Stimulated activated CD8-positive, alpha-beta memory T cell treated with anti-CD3 and anti-CD28 coated beads, Interleukin-4, amount 100 ng/mL, for 4 hours (primary cell): ENCODE measurements at places on chromosomes 4 and X.

DNA sequence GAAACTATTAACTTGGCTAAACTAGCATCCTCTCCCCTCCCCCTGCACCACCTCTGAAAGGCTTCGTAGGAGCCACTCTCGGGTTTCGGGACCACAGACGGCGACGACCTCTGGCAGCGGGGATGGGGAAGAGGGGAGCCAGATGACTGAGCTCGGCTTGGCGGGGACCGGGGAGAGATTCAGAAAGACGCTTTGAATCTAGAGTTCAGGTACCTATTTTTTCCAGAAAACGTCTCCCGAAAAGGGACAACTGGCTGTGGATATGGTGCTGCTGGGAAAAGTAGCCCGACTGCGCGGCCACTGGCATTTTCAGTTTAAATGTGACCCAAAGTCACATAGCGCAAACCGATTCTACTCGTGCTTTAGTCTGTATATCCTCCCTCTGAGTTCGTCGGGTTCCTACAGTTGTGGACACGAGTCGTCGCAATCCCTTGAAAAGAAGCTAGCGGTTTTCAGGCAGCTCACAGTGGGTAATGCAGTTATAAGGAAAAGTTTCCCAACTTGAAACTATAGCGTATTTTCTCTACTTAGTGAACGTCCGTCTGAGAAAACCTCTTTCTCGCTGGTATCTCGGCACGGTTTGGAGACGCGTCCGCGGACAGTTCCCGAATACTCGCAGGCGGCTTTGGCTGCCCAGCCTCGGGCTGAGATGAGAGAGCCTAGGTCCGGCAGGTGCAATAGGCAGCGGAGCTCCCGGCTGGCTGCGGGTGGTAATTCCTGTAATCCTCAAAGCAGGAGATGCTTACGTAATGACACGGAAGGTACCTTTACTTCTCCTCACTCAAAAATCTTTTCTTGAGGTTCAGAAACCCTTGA, 1.3 kb downstream of the PARM1 start:
- no peak for DNase-seq

DNA sequence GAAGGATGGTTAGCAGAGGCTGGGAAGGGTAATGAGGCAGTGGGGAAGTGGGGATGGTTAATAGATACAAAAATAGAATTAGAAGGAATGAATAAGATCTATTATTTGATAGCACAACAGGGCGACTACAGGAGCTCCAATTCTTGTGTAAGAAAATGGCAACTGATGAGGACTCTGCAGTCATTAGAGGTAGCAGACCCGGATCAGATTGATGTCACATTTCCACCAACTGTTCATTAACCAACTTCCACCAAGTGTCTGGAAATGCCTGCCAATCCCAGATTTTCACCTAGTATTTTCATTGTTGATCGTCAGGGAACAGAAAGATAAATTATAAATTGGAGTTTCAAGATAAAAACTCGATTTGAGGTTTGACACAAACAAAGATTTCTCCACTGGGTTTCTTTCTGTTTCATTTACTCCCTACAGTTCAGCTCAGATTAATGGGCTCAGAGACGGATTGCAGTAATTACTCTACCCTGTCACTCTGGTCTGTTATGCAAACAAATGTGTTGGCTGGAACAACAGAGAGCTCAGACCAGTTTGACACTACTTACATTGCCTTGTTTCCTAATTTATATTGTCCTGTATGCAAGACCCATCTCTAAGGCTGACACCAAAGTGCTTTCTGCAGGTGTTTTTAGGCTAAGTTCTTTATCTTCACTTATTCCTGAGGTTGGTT, 909.2 kb upstream of the PRKX start:
- DNase-seq, result no peak

DNA sequence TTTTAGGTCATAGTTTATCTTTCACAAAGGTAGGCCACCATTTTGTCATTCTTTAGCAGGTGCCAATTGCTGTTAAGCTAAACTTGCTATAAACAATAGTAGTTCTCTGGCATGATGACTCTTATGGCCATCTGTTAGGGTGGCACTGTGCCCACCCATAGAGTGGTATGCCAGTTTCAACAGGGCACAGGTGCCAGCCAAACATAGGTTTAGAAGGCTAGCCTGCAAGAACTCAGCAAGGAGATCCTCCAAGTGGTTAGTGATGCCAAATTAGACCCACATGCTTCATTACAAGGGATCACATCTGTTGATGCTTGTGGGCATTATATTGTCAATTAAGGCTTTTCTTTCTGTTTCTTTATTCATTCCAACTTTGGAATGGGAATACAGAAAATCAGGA, 204.5 kb downstream of the FMR1NB start:
- DNase-seq, result no peak

DNA sequence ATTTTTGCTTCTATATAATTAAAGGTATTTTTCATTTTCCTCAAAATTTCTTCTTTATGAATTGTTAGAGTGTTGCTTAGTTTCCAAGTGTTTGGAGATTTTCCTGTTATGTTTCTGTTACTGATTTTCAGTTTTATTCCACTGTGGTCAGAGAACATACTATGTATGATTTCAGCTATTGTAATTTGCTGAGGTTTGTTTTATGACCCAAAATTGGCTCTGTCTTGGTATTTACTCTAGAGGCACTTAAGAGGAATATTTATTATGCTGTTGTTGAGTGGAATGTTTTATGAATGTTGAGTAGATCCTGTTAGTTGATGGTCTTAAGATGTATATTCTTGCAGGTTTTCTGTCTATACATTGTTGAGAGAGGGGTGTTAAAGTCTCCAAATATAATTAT, 263.5 kb downstream of the PABPC4L start:
- no peak for DNase-seq

DNA sequence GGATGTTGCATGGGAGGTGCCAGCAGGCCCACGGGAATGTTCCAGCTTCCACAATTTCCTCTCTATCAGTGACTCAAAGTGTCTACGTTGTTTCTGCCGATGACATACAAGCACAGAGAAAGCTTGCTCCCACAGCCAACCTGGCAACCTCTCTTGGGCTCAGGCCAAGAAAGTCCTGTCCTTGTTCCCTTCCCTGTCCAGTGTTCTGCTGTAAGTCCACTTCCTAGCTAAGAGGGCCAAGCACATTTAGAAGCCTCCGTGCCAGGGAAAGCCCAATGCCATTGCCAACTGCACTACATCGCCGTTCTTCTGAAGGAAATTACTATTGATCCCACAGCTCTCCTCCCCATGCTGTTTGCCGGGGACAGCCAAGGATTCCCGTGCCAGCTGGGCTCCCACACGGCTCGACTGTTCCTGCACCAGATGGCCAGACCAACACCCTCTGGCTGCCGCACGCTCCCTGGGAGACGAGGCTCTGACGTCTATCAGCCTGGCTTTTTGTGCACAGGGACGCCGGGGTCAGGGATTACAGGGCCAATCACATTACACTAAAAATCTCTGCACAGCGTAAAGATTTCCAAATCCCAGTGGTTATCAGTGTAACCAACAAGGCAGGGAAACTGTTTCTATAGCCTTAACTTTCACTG, 284.0 kb downstream of the BCOR start:
- no peak for DNase-seq

DNA sequence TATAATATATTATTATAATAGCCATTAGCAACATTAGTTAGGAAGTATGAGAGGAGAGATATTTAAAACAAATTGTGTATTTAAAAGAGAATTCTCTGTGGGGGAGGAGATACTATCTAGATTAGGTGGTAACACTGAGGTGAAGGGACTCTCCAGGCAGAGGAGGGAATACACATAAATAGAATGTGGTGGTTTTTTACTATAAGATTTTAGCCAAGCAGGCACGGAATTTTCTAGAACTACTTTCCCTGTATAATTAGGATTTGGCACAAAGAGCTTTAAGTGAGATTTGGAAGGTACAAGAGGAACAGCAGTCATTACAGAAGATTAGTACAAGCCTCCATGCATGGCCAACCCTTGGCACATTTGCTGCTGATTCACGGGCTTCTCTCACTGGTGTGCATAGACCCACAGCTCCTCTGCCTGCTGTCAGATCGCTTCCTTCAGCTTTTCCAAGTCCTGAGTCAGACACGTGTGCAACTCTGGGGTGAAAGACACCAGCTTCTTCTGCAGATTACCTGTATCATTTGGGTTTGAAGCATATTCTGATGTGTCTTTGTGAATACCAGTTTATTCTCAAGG, 685.5 kb downstream of the KCTD8 start:
- no peak for DNase-seq

DNA sequence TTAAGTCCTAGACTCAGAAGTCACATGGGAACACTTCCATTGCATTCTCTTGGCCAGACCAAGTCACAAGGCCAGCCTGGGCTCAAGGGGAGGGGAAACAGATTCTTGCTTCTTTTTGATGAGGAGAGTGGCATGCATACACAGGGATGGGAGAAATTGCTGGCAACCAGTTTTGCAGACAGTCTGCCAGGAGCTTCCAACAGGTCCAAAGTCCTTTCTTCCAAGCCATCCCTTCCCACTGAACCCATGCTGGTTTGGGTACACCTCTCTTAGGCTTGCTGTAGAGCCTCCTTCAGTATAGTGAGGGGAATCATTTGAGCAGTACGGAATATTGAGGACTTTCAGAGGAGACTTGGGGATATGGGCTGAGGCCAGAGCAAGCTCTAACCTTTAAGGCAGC, 267.8 kb downstream of the BCOR start:
- no peak for DNase-seq

DNA sequence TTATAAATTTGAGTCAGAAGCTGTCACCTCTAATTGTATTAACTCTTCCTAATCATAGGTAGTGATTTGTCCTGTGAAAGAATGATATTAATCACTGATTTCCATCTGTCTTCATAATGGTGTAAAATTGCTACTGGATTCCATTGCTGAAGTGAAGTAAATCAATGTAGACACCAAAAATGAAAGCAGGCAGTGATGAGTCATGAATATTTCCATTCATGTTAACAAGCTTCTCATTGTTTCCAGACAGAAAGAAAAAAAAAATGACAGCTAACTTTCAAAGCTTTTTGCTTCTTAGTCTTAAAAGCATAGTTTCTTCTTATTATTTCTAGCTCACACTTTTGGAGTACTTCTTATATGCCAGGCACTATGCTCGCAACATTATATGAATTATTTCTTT, 21.5 kb downstream of the FAM114A1 start:
- no peak for DNase-seq

DNA sequence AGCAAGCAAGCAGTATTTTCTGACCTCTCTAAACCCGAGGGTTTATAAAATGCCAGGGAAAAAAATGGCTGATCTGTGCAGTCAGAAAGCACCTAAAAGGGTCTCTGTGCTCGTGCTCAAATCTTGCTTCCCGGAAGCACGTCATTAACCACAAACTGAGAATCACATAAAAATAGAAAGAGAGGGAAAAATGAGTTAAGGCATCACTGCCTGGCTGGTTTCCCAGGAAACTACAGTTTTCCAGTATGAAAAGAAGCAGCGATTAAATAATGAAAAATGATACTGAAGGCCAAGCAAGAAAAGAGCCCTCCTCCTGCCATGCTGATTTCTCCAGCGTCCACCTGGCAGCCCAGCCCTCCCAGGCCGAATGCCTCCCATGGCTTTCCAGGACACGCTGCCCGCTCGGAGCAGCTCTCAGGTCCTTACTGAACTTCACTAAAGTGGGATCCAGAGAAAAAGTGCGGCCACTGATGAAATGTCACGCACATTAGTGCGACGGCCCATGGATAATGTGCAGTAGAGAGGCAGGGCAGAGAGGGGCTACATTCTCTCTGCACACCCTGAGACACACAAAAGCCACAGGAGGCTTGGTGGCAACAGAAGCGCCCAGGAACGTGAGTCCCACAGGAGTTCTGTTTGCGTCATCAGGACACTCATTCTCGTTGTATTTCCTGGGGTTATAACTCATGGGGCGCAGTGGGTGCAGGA, 80.4 kb downstream of the WFS1 start:
- DNase-seq, result no peak

DNA sequence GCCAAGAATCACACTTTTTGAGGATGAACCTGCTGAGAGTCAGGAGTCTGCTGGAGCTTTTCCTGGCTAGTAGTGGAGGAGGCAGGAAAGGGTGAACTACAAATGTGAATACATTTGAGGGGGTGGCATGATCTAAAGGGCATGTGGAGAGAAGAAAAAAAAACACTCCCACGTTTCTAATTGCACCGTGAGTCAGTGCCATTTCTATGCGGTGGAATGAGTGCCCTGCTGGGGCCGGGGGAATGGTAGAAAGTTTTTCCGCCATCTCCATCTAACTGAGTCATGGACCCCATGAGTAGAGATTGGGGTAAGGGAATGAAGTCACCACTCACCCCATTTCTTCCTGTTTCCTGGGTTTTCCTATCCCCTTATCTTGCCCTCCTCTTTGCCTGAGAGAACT, 19.8 kb downstream of the BEX3 start:
- DNase-seq, result no peak

- DNase-seq, result peak; percentile 12
These were observed 23.7 kb upstream of the PNMA3 start for GRCh38 chrX:153032397-153033118.

DNA sequence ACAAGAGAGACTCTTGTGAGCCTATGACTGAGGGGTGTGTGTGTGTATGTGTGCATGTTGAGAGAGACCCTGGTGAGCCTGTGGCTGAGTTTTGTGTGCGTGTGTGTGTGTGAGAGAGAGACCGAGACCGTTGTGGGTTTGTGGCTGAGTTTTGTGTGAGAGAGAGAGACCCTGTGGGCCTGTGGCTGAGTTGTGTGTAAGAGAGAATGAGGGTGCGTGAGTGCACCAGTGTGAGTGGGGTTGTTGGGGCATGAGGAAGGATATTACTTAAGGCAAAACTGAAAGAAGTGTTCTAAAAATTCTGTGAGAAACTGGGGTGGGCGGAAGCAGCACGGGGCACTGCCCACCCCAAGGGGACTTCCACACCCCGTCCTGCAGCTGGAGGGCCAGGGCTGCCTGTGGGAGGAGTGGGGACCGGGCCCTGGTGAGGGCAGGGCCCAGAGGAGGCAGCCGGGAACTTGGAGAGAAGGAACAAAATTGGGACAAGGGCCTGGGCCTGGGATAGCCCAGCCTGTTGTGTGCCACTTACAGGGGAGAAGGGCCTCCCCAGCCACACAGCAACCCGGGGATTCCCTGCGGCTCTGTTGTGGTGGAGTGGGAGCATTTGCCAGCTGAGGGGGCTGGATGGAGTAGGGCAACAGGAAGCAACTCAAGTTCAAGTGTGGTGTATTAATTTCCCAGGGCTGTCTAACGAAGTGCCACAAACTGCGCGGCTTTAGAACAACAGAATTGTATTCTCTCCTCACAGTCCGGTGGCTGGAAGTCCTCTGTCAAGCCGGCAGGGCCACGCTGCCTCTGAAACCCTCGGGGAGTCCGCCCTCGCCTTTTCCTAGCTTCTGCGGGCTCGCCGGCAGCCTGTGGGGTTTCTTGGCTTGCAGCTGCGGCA, 22.1 kb downstream of the TMEM131L start:
- peak; percentile 76 for DNase-seq

DNA sequence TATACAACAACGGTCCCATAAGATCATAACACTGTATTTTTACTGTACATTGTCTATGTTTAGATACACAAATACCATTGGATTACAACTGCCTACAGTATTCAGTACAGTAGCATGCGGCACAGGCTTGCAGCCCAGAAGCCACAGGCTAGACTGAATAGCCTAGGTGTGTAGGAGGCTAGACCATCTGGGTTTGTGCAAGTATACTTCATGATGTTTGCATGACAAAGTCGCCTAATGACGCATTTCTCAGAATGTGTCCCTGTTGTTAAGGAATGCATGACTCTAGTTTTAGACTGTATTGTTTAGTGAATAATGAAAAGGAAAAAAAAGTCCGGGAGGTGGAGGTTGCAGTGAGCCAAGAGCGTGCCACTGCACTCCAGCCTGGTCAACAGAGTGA, 56.5 kb upstream of the C4orf50 start:
- no peak for DNase-seq

GRCh38 chr4:162849937-162850336, 316.8 kb downstream of the NAF1 start:
- DNase-seq, result no peak

- DNase-seq, result no peak
These were observed 17.0 kb upstream of the CHRNA9 start for GRCh38 chr4:40317916-40318658.

GRCh38 chr4:186780291-186781031, 56.8 kb upstream of the FAT1 start:
- no peak for DNase-seq
